Activated naive CD4-positive, alpha-beta T cell treated with Interleukin-2 at 50 U/mL for 16 hours (primary cell): ENCODE measurements at places on chromosomes 7 and 10.
A peak's percentile ranks its signal among the peaks of the same experiment; 100 is the strongest.

DNA sequence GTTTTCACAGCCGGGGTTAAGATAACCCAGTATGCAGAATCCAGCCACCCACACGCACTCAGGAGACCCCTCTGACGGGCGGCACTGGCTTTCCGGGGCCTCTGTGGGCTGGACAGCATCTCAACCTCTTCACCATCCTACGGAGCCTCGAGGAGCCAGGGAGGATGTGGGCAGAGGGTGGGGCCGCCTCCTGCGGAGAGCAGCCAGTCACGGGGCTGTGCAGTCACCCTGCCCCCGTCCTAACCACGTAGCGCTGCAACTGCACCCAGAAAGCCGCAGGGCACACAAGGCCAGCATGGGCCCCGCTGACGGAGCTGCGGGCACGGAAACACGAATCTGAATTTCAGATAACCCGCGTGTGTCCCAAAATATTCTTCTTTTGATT lies 270.3 kb downstream of the ELFN1 start:
- peak; percentile 88 for DNase-seq

GRCh38 chr7:86911659-86912058 lies 147.8 kb downstream of the ELAPOR2 start:
- DNase-seq, result no peak

GRCh38 chr10:73905256-73906020 lies 5.5 kb upstream of the PLAU start:
- no peak for DNase-seq

DNA sequence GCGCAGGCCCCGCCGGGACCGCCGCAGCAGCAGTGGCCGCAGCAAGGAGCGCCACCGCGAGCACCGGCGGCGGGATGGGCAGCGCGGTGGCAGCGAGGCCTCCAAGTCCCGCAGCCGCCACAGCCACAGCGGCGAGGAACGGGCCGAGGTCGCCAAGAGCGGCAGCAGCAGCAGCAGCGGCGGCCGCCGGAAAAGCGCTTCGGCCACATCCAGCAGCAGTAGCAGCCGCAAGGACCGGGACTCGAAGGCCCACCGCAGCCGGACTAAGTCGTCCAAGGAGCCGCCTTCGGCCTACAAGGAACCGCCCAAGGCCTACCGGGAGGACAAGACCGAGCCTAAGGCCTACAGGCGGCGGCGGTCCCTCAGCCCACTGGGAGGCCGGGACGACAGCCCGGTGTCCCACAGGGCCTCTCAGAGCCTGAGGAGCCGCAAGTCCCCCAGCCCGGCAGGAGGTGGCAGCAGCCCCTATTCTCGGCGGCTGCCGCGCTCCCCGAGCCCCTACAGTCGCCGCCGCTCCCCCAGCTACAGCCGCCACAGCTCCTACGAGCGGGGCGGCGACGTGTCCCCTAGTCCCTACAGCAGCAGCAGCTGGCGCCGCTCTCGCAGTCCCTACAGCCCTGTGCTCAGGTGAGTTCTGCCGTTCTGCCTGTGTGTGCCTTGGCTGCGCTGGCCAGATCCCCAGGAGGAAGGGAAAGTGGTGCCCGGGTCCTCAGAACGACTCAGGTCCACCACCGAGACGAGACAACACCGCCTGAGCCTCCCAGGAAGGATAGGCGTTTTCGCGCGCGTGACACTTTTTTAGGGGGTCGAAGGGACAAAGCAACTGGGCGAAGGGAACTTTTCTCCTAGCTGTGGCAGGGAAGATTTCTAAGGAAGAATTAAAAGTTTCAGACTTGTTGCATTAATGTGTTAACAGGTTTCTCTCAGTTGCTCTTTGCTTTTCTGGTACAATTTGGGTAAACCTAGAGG lies 1.5 kb downstream of the CDK13 start:
- peak; percentile 70 for DNase-seq

DNA sequence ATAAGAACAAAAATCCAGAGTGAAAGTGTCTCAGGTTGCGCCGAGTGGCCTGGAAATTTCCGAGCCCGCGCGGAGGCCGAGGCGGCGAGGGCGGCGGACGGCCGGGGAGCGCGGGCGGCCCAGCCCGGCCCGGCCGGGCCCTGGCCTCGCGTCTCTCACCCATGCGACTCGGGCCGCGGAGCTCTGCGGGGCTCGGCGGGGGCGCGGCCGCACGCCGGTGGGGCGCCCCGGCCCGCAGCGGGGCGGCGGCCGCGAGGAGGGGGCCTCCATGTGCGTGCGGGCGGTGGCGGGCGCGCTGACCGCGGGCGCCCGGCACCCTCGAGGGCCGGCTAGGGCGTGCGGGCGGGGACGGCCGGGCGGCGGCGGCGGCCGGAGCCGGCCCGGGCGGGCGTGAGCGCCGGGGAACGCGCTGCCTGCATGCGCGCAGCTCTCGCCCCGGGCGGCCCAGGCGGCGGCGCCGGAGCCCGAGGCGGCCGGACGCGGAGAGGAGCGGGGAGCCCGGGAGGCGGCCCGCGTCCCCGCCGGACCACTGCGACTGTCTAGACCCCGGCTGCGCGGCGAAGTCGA lies 302 bp upstream of the EN2 start:
- no peak for DNase-seq

- DNase-seq, result no peak
Measured at GRCh38 chr7:102146122-102146521, 140.5 kb upstream of the SH2B2 start.

DNA sequence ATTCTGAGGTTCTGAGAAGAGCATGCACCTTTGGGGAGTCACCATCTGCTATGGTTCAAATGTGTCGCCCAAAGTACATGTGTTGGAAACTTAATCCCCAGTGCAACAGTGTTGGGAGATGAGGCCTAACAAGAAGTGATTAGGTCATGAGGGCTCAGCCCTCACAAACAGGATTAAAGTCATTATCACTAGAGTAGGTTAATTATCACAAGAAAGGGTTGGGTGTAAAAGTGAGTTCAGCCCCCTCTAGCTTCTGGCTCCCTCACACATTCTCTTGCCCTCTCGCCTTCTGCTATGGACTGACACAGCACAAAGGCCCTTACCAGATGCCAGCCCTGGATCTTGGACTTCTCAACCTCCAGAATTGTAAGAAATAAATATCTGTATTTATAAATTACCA lies 100.3 kb upstream of the C10orf90 start:
- DNase-seq, result no peak

- DNase-seq, result no peak
Measured at GRCh38 chr10:45147000-45147399, 146.3 kb downstream of the ZNF22 start.
